ENCODE measurements at places on chromosomes 3 and 15.

- no peak for DNase-seq
Observed at GRCh38 chr3:6717026-6717943, 143.6 kb upstream of the GRM7 start.

DNA sequence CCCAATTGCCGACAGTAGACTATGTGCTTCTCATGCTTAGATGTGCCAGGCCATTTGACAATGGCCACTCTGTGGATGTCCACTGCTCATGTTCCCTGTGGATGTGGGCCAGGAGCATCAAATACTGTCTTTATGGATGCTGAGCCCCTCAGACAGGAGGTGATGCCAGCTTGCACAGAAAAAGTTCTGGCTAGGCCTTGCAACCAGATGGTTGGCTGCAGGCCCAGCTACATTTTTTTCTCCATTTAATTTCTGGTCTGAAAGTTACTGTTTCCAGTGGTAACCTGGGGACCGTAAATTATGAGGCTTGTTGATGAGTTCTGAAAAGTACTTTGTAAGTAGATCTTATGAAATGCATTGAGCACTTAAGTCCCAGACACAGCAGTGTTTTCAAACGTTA is 228.5 kb downstream of the CHL1 start:
- no peak for DNase-seq

- no peak for DNase-seq
Observed at GRCh38 chr15:101045835-101046691, 126.9 kb downstream of the LRRK1 start.

- no peak for DNase-seq
Observed at GRCh38 chr3:109339714-109340648, 2.6 kb upstream of the DPPA4 start.

- no peak for DNase-seq
Observed at GRCh38 chr15:61275901-61276300, 46.8 kb upstream of the RORA start.

DNA sequence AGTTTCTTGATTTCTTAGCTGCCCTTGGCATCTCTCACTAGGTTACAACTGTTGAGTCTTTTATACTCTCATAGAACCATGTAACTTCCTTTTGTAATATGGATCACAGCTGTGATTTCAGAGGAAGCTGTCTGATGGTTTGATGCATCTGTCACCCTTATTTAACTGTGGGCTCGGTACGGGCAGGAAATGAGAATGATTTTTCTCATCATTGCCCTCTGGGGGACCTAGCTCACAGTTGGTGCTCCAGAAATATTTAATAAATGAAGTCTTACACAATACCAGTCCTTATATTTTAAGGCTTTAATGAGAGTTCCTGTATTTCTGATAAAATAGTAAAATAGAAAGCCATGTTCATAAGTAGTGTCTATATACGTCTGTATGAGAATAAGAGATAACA is 151.2 kb downstream of the EBLN2 start:
- DNase-seq: no peak

- DNase-seq: no peak
Observed at GRCh38 chr3:16883057-16883722, 1.6 kb upstream of the PLCL2 start.

DNA sequence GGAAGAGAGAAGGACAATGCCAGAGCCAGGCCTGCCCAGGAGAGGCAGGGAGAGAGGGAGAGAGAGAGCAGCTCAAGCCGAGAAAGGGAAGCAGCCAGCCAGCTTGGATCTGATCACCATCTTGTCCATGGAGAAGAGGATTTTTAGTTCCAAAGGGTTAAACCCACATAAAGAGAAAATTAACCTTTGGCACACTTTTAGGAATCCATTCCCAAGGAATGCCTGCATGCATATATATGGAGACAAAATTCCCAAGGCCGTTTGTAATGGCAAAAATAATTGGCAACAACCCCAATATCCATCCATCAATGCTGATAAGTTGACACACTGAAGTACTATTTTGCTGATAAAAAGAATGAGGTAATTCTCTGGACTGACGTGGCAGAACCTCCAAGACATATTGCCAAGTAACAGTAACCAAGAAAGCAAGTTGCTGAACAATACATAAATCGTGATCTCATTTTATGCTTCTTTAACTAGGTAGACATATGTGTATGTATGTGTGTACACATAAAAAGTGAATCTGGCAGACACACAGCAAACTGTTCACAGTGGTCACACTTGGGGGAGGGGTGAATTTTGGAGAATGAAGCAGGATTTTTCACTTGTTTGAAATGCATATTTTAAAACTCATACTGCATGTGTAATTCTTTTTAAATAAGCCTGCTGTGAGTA is 7.5 kb upstream of the STRA6 start:
- DNase-seq: no peak

- no peak for DNase-seq
Observed at GRCh38 chr15:73942751-73943270, 16.5 kb downstream of the LOXL1 start.

DNA sequence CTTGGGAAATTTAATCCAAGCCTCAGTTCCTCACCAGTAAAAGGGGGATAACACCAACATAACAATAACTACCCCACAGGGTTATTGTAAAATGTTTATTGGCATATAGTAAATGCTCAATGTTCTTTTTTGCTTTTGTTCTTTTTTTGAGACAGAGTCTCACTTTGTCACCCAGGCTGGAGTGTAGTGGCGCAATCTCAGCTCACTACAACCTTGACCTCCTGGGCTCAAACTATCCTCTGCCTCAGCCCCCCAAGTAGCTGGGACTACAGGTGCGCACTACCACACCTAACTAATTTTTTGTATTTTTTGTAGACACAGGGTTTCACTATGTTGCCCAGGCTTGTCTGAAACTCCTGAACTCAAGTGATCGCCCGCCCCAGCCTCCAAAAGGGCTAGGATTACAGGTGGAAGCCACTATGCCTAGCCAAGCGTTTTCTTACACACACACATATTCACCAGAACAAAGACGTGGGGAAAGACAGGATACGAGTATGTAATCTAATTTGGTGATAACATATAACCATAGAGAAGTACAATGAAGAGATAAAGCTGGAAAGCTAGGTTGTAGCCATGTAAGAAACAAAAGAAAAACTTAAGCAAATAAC is 11.7 kb downstream of the STAG1 start:
- no peak for DNase-seq

GRCh38 chr3:189488241-189488767 is 142.9 kb upstream of the TP63 start:
- no peak for DNase-seq

DNA sequence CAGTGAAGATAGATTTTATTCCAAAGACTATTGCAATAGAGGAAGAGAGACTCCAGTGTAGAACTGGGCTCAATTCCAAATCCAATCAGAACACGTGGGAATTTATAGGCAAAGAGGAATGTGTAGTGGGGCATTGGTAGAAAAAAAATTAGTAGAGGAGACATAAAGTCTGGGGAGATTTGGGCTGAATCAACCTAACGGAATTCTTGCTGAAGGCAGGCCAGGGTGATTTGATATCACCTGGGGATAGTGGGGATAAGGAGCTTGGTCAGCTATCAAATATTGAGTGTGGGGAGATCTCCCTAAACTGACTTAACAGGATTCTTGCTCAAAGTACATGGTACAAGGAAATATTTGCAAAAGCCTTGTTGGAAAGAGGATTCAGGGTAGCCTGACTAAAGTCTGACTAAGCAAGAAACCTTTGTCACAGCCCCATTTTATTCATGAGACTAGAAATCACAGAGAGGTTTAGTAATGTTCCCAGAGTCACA is 29.6 kb downstream of the SST start:
- no peak for DNase-seq
